CD4-positive, CD25-positive, alpha-beta regulatory T cell (primary cell): ENCODE measurements at places on chromosomes 5 and 9. TPM values are rescaled to one million over a fixed set of nuclear protein-coding genes. Genes with fewer than 3 reads are reported as not detected.
A peak's percentile ranks its signal among the peaks of the same experiment; 100 is the strongest.

DNA sequence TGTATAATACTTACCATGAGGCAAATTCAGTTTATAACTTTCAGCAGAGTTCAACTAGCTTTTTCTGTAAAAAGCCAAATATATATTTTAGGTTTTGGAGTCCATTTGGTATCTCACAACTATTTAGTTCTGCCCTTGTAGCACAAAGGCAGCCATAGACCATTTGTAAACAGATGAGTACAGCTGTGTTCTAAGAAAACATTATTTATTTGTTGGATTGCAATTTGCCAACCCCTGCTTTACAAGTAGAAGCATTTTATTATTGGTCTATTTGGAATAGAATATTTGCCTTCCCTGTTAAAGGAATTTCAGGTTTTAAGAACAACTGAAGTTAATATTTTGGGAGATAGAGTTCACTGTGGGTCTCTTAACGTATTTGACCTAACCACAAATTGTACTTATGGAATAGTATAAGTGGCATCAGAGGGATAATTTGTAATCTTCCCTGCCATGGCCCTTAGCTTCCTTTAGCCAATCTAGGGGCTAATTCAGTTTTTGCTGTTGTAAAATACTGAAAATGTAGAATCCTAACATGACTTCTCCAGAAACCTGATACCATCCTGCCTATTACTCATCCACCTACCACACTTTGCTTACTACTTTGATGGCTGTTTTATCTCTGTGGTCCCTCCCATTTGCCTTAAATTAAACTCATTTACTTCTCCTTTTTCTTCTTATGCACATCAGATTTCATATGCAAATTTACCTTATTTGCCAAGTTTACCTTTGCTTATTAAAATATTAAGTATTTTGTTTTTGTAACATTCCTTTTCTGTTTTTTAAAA is 109.2 kb downstream of the DMXL1 start:
- DNase-seq = no peak
- no peaks in the 10 kb centered on the region for H3K4me1 ChIP-seq
- H3K27me3 ChIP-seq = no peaks in the 10 kb centered on the region
- H3K4me3 ChIP-seq = no peak overlapping the region
- H3K27ac ChIP-seq = no peak overlapping the region

GRCh38 chr9:127921557-127922120 is 4.8 kb upstream of the ST6GALNAC4 start:
- DNase-seq = peak; percentile 76
- H3K27ac ChIP-seq = no peak overlapping the region
- peaks cover 23% of the 10 kb centered on the region for H3K4me1 ChIP-seq
- no peak overlapping the region for H3K4me3 ChIP-seq
- H3K27me3 ChIP-seq = peaks cover 4% of the 10 kb centered on the region

Gene ZCCHC10
- total RNA-seq = 20.0 TPM

Gene IFNA2
- not detected for total RNA-seq

Gene SEC61B
- total RNA-seq = 76.2 TPM
